ENCODE measurements at places on chromosomes 12 and 14. TPM values are rescaled to one million over a fixed set of nuclear protein-coding genes. Genes with fewer than 3 reads are reported as not detected.

AMHR2 gene
- 0.73 TPM for total RNA-seq

ASB2 gene
- 0.59 TPM for total RNA-seq

CYP27B1 gene
- total RNA-seq = 0.25 TPM

CRY1 gene
- total RNA-seq = 11.0 TPM

HHIPL1 gene
- total RNA-seq = 0.53 TPM

RNASE7 gene
- 0.22 TPM for total RNA-seq

IKZF4 gene
- 1.8 TPM for total RNA-seq

FSCB gene
- total RNA-seq = not detected

SRRM4 gene
- not detected for total RNA-seq

ISM2 gene
- total RNA-seq = not detected

CLEC7A gene
- 4.4 TPM for total RNA-seq

OR4K13 gene
- total RNA-seq = not detected

B3GNT4 gene
- total RNA-seq = not detected

APOF gene
- 110 TPM for total RNA-seq

HOXC4 gene
- total RNA-seq = not detected

Measured in right lobe of liver (tissue), 6 donors.